ENCODE measurements at places on chromosomes 7 and 10.

GRCh38 chr7:8480527-8480926 lies 47.1 kb downstream of the NXPH1 start:
- DNase-seq: no peak

DNA sequence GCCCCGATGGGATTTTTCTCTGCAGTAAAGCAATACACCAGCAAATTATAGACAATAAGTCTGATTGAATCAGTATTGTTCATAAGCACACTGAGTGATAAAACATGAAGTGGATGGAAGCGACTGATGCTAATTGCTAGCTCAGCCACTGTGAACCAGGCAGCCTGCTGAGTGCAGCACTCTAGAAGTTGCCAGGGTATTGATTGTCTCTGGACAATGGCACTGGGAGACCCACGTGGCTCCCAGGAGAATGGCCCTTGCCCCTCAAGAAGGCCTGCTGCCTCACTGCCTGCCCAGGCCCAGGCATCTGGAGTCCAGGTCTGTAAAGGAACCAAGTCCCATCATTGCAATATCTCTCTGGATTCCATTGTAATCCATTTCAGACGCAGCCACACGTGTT lies 80.4 kb upstream of the TCERG1L start:
- DNase-seq: no peak

- no peak for DNase-seq
Measured at GRCh38 chr7:140145709-140146108, 31.1 kb downstream of the KDM7A start.

GRCh38 chr7:156021471-156021870 lies 209.2 kb upstream of the SHH start:
- no peak for DNase-seq

DNA sequence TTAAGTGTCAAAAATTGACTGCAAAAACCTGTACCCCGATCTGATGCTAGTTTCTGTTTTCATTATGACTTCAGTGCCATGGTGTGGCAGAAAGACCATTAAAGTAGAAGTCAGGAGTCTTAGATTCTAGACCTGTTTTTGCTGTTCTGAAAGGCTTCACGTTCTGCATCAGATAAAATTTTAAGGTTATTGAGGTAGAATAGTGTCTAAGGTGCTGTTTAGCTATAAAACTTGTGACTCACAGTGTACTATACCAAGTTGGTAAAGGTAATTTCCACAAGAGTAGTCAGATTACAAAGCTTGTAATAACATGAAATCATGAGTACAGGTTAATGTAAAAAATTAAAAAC lies 38.6 kb downstream of the ZNRF2 start:
- DNase-seq: no peak

DNA sequence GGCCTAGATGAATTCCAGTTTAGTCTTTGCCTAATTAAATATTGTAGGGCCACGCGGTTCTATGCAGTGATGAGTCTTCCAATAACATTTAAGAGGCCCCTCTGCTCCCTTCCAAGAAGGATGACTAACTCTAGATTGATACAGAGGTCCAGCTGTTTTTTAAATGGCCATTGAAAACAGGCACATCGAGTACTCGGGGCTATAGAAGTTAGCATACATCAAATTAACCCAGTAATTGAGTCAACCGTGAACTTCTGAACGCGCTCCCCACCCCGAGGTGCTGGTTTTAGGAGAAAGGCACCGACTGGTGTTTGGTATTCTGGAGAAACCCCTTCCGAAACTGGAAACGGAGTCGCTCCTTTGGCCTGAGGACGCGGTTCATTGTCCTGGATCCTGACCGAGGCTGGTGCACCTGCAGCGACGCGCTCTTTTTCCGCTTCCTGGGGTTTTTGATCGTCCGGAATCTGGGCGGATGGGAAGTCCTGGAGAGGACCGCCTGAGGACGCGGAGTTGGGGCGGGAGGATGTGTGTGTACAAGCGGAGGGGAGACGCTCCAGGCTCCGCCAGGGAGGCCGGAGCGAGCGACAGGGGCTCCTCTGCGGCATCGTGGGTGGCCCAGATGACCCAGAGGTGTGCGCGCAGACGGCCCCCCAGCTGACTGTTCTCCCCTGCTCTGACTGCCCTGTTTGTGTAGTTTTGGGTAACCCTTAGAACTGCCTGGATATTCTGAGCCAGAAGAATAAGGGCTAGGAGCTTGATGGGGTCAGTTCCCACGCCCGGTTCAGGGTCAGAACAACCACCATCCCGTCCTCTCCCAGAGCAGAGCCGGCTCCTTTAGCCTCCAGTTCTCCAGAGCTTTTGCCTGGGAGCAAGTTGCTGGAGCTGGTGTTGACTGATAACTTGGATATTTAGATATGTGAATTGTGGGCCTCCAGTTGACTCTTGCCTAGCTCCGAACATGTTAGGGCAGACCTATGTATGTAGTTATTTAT lies 711 bp downstream of the FAM221A start:
- peak; percentile 58 for DNase-seq

DNA sequence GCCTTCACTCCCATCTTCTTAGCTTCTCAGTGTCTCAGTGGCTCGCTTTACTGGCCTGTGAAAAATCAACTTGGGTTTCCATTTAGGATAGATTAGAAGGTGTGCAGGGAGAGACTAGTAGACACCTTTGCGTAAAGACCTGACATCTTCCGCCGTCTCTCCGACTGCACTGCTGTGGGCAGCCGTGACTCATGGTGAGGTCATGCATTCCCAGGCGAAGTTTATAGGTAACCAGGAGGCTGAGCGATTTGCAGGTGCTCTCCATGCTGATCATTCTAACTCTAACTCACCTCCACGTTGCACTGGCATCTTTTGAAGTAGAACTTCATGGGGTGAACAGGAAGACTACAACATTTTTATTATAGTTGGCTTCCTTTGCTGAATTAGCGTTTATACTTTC lies 68.0 kb upstream of the ZNF438 start:
- no peak for DNase-seq

DNA sequence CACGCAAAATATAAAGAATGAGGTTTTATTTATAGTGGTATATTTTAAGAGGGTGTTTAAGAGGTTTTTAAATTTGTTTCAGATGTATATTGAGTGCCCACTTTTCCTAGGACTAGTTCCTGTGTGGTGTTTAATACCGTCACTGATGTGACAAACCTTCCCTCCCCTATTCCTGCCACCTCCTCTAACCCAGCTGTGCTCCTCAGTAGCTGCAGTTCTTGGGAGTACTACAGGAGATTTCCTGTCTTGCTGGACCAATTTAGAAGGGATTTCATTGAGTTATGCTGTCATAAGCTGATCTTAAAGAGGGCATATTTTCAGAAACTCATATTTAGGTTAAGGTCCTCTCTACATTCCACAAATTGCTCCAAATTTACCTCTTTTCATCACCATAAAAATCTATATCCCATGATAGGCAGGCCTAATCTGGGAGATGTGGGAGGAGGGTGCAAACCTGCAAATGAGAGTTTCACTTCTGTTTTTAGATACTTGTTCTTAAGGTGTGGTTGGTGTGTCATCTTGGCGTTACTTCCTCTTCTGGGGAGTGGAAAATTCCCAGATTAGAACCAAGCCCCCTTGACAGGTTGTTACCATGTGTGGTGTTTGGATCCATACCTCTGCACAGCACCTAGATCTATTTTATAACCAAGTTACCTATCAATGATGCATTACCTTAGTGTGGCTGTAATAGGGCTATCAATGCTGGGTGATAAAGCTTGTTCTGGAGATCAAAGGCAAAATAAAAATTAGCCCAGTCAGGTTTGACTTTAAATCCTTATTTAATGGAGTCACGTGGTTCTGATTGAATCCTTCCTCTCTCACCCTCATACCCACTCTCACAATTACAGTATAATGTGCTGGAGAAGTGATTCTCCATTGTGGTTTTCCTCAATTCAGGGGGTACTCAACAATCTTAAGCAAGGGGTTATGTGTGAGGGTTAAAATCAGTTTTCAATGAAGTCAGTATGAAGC lies 141.1 kb downstream of the CDK14 start:
- no peak for DNase-seq

- no peak for DNase-seq
Measured at GRCh38 chr10:120573355-120573754, 116.3 kb downstream of the PLPP4 start.

GRCh38 chr10:98308669-98309365 lies 40.8 kb upstream of the LOXL4 start:
- no peak for DNase-seq

GRCh38 chr7:147485660-147486210 lies 1104.8 kb upstream of the C7orf33 start:
- DNase-seq: no peak

- DNase-seq: no peak
Measured at GRCh38 chr7:46583656-46584055, 662.6 kb upstream of the IGFBP3 start.

- no peak for DNase-seq
Measured at GRCh38 chr7:71308096-71308495, 176.2 kb downstream of the GALNT17 start.

GRCh38 chr7:1257221-1257620 lies 24.5 kb downstream of the UNCX start:
- no peak for DNase-seq

- DNase-seq: no peak
Measured at GRCh38 chr10:61993711-61994401, 92.4 kb downstream of the ARID5B start.

DNA sequence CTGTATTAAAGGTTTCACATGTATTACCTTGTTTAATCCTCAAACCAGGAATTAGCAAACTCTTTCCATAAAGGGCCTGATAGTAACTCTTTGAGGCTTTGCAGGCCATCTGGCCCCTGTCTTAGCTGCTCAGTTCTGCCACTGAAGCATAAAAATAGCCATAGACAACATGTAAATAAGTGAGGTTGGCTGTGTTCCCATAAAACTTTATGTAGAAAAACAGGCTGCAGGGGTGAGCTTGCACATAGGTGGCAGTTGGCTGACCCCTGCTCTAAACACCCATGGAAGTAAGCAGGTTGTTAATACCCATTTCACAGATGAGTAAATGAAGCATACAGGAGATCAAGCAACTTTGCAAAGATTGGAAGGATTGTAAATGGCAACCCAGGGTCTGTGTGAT lies 1279.2 kb upstream of the AUTS2 start:
- DNase-seq: no peak

- DNase-seq: no peak
Measured at GRCh38 chr7:16711730-16712129, 41.8 kb upstream of the TSPAN13 start.

DNA sequence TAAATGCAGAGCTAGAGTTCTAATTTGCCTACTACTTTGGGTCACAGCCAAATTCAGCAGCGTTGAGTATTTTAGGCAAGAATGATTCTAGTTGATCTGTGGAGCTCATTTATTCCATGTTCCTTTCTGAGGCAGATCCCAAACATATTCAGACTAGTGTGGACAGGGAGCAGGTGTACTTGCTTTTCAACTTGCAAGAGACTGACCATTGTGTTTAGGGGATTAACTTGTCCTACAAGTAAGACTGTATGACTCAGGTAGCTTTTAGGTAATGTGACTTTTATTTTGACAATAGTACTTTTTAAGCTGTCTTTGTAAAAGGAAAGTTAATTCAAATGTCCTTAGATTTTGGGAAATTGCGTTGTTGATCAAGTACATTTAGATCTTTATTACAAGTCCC lies 285.5 kb downstream of the TWIST1 start:
- DNase-seq: no peak

- no peak for DNase-seq
Measured at GRCh38 chr10:95793401-95794045, 37.6 kb downstream of the ENTPD1 start.

GRCh38 chr7:142697270-142697669 lies 52.0 kb upstream of the PRSS1 start:
- no peak for DNase-seq

DNA sequence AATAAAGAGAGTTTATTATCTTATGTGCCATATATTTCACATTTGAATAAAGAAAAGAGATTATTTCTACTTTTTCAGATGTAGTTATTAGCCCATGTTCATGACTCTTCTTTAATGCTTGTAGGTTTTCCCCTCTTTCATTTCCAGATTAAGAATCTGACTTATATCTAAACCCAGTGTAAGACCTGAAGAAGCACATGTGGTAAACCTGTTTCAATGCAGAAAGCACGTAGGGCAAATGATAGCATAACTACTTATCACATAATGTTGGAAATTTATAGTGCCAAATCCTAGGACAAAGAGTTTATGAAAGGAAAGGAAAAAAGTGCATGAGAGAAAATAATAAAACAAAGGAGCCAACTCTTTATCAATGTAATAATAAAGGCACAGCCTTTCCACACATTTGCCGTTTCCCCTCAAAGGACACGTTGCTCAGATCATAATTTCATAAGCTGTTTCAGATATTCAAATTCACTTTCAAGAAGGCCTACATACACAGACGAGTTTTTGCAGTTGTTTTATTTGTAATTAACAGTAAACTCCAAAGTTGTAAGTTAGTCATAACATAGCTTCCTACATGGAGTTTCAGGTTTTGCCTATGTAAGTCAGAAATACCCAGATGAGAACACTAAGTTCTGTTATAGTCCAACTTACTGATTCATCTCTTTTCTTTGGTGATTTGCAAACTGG lies 88.8 kb upstream of the MDFIC start:
- no peak for DNase-seq

- DNase-seq: no peak
Measured at GRCh38 chr7:106717955-106718871, 57.3 kb upstream of the CCDC71L start.

GRCh38 chr7:40777730-40778312 lies 643.0 kb downstream of the SUGCT start:
- DNase-seq: no peak

DNA sequence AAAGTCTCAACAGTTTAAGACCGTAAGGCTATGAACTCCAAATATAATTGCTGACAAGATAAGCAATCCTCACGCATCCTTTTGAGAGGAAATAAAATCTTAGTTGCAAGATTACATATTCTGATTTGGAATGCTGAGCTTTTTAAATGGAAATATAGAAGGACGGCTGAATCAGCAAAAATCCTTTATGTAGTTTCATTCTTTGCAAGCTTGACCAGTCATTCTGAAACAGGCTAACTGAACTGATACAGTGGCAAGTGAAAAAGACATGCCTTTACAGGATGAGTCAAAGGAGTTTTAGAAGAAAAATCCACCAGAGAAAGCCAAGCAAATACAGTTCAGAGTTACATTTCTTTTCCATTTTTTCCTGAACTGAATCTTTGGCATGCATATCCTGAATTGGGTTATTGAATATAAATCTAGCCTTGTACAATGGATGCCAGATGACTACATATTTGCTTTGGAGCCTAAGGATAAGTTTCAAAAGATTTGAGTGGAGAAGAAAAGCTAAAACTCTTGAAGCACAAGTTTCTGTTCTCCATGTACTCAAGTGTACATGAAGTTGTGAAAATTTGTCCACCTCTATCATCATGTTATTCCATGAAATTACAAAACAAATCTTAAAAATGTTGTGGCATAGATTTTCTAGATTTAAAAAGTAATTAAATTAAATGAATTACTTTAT lies 4.4 kb downstream of the VIM start:
- no peak for DNase-seq

- no peak for DNase-seq
Measured at GRCh38 chr7:77242554-77242953, 42.9 kb upstream of the FGL2 start.

DNA sequence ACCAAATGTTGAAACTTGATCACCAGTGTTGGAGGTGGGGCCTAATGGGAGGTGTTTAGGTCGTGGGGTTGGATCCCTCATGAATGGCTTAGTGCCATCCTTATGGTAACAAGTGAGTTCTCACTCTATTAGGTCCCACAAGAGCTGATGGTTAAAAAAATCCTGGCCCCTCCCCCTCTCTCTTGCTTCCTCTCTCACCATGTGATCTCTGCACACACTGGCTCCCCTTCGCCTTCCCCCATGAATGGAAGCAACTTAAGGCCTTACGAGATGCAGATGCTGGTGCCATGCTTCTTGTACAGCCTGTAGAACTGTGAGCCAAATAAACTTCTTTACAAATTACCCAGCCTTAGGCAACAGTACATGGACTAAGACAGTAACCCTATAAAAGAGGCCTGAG lies 62.7 kb downstream of the PPP1R3C start:
- DNase-seq: no peak

GRCh38 chr7:76364198-76364584 lies 5.4 kb upstream of the YWHAG start:
- no peak for DNase-seq
